ENCODE measurements at places on chromosomes 16 and 17. TPM values are rescaled to one million over a fixed set of nuclear protein-coding genes. Genes with fewer than 3 reads are reported as not detected.

NLRP1 gene
- 49.4 TPM for total RNA-seq

GRCh38 chr17:45338996-45339535, 22.2 kb upstream of the MAP3K14 start:
- DNase-seq = no peak

GRCh38 chr16:63612462-63613227, 1509.2 kb downstream of the CDH11 start:
- no peak for DNase-seq

- DNase-seq = no peak
Measured at GRCh38 chr16:70704586-70704985, 18.7 kb upstream of the MTSS2 start.

DNA sequence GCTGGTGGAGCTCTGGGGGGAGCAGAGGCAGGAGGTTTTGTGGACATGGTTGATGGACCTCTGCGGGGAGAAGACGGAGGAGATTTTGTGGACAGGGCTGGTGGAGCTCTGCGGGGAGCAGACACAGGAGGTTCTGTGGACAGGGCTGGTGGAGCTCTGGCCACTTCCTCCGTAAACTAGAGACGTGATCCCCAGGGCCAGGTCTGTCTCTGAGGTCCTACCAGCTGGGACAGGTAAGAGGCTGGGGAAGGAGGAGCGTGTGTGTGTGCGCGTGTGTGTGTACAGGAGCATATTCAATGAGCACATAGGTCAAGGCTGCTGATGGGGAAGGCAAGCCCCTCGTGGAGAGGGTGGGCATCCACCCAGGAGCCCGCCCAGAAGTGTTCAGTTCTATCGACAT, 20.6 kb downstream of the RPH3AL start:
- no peak for DNase-seq

GRCh38 chr16:71610447-71610846, 15.5 kb upstream of the MARVELD3 start:
- no peak for DNase-seq

GRCh38 chr17:63505341-63505740, 17.8 kb upstream of the KCNH6 start:
- no peak for DNase-seq

TBC1D3E gene
- total RNA-seq = not detected

DNA sequence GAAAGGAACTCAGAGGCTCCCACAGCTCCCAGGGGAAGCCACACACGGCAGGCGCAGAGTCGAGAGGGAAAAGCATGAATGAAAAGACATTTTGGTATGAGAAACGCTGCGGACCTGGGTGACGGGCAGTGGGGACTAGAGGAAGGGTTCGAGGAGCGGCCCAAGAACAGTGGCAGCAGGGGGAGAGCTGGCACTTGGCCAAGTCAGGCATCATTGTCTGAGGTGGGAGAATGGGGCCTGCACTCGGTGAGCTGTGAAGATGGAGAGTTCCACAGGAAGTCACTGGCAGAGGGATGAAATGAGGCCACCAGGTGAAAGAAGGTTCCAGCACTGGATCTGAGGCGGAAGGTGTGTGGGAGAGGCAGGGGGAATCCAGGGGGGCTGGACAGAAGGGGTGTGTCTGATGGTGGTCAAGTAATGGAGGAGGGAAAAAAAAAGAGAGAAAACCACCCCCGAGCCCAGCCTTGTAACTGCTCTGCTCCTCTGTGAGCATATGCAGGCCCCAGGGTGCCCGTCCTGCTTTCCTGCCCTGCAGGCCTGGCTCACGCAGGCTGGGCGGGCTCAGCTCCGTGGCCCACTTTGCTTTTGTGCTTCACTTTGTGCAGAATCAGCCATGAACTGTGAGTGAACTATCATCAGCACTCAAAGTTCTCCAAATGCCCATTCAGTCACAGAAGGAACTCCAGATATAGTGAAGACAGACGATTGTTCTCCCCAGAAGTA, 31.8 kb downstream of the TMEM204 start:
- DNase-seq = no peak

- no peak for DNase-seq
Measured at GRCh38 chr16:30040221-30040620, 9.2 kb upstream of the TLCD3B start.

USP6 gene
- total RNA-seq = not detected

TBC1D26 gene
- total RNA-seq = 0.57 TPM

- DNase-seq = no peak
Measured at GRCh38 chr16:3752984-3753383, 35.7 kb upstream of the TRAP1 start.

DNA sequence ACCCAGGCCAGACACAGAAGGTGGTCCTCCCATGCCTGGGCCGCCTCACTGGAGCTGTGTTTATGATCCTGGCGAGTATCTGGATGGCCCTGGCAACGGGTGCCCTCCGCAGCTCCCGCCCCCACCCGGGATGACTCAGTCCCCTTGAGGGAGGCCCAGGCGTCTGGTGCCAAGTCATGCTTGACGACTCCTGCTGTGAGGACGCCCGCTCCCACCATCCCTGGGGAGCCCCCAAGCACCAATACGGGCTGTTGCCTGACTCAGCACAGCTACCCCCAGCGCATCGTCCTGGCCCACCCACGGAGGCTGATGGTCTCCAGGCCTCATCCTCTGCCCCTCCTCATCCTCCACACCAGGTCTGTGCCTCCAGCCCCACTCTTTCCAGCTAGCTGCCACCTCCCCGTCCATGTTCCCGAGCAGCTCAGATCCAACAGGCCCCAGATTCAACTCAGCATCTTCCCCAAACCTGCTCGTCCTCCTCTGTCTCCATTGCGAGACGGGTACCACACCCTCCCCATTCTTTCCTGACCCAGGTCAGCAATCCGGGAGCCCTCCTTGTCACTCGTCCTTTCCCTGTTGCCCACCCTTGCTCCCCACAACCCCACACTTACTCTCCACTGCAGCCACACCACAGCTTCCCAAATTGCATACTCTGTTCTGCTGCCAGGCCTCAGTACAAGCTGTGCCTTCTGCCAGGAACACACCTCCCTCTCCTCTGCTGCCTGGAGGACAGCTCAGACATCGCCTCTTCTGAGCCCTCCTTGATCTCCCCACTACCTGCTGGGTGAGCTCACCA, 2.6 kb downstream of the CAMKK1 start:
- DNase-seq = no peak

DNA sequence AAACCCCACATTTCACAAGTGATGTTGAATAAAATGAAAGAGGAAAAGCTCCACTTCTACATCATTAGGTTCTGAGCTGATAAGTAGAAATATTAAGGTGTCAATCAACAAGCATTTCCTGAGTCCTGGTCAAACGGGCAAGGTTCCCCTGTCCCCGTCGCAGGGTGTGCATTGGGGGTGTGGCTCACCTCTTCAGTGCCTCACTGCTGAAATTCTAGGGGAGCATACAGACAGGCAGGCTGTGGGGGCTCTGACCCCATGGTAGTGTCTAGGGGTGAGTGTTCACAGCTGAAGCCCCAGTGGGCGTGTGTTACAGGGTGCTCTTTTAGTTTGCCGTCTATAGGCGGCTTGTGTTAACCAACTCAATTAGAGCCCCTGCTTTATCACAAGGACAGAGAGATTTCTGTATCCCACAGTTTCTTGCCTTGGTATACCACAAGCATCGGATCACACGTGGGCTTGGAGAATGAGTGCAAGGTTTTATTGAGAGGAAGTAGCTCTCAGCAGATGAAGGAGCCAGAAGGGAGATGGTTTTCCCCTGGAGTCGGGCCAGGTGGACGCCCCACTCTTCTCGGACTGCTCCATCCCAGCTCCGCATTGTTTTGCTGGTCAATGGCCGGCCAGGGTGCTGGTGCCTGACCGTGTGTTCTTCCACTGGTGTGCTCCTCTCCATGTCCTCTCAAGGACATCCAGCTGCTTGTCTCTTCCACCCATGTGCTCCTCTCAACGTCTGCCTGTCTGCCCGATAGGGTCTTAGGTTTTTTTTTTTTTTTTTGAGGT, 238.2 kb upstream of the NLRP1 start:
- no peak for DNase-seq

GRCh38 chr17:48647963-48648245, 21.7 kb upstream of the HOXB9 start:
- DNase-seq = no peak

- DNase-seq = no peak
Measured at GRCh38 chr17:49480836-49481615, 14.1 kb upstream of the NGFR start.

GPR142 gene
- total RNA-seq = not detected

GRCh38 chr16:7321661-7322060, 11.0 kb upstream of the RBFOX1 start:
- DNase-seq = no peak

C16orf92 gene
- not detected for total RNA-seq

DNA sequence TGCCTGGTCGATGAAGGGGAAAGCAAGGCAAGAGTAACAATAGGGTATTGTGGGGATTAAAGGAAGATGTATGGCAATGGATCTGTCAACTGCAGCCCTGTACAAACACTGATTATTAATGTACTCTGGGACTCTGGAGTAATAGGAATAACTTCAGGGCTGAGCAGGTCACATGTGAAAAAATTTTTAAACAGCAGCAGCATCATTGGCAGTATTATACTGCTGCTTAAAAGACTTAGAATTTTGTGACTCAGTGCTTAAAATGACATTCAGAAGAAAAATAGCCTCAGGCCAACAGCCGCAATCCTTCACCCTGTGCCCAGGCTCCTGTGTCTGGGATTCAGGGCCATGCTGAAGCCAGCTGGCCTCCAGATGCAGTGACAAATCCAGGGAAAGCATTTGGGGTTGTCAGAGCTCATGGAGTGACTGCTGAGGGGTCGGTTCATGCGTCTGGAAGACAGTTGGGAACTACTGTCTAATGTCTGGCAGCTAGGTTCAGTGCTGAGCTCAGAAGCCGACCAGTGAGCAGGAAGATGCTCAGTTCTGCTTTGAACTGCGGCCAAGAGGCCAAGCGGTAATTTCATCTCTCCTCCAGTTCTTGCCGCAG, 22.2 kb downstream of the TEX2 start:
- no peak for DNase-seq

DNA sequence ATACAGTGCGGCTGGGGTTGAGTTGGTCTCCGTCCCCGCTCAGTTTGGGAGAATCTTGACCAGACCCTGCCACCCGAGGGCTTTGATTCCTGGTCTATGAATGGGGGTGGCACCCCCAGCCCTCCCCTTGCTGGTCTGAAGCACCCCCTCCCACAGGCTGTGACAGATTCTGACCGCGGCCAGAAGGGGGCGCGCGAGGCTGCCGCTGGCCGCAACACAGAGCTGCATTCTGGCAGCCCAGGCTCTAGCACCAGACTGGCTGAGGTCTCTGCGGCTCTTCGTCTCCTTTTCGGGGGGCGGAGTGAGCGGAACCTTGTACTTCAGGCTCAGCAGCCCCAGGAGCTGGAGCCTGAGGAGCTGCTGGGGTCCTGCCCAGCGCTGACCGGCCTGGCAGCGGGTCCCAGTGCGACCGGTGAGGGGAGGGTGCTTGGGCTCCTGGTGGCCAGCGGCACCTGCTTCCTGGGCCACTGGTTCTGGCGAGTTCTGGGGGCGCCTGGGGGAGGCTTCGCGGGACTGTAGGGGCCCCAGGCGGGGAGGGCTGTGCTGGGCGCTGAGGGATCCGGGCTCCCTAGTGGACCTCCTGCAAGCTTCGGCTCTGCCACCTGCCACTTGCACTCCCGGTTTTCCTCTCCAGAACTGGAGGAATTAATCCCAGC, 1011.6 kb downstream of the KCNJ18 start:
- DNase-seq = no peak

PYY gene
- not detected for total RNA-seq

DNA sequence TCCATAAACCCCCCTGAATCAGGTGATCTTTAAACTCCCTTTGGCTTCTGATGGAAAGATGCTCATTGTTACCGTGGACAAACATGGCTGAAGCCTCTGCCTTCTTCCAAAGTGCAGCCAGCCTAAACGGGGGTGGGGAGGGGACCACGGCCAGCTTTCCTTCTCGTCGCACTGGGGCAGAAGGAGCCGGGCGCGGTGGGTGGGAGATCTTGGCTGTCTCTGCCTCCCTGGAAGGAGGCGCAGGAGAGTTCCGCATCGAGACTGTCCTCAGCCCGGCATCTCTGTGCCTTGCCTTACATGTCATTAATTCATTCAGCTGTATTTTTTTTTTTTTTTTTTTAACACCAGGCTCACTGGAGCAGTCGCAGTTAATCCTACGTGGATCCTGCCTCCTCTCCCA, 163.3 kb upstream of the PLCG2 start:
- no peak for DNase-seq

DNA sequence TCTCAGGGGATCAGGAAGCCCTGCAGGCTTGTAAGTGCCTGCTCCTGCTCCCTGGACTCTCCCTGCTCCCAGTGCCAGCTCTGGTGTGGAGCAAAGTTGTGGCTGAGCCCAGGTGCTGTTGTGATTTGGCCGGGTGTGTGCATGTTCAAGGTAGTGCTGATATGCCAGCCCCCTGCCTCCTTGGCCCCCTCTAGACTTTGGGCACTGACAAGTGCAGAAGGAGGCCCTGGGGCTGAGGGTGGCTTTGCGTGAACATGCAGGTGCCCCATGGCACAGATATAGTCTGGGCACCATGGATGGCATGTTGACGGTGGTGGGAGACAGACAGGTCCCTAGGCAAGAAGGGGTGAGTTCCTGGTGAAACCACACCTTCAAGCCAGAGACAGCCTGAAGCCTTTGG, 441.6 kb upstream of the CDH8 start:
- DNase-seq = no peak

DNA sequence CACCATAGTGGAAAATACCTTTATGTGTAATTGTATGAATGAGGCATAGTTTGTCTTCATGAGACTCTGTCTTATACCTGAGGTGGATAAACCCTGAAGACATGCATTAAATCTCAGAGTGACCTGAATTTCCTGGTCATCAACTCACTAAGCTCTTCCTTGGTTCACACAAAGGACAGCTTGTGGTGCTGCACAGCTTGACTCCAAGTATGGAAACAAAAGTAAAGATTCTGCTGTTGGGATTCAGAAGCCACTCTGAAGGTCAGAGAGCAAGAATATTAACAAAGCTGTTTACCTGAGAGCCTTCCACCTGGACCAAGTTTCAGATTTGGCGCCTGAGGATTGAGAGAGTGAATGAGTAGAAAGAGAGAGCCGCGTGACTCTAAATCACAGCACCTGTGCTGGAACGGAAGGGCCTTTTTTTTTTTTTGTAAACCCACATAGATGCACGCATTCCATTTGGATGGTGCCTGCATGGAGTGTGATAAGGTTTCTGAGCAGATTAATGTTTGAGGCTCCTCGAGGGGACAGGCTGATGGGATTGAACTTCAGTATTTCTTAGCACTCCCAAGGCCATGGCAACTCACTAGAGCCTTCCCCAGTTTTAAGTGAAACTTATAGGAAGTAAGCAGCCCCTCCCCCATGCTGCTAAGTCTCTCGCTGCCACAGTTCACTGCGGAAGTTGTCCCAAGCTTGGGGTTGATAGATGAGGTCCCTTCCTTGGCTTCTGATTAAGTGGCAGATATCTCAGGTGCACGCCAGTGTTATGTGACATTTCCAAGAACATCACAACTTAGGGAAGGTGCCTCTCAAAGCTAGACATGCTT, 28.7 kb downstream of the CALB2 start:
- DNase-seq = no peak

DNA sequence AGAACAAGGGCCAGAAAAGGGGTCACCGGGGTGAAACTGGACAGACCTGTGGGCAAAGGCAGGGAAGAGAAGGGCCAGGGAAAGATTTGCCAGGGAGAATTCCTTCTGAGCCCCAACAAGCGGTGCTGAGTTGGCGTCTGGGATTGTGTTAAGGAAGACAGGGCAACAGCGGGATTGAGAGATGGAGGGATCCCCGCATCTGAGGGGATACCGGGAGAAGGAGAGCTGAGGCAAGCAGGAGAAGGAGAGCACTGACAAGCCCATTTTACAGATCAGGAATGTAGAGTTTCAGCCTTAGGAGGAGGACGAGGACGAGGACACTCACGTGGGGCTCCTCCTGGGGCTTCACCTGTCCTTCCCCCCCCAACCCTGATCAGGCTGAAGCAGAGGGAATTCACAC, 998 bp upstream of the ABCC3 start:
- no peak for DNase-seq

Measured in activated naive CD4-positive, alpha-beta T cell treated with anti-CD3 and anti-CD28 coated beads for 36 hours (primary cell).